ENCODE measurements at places on chromosomes 12 and 14.
A peak's percentile ranks its signal among the peaks of the same experiment; 100 is the strongest.

DNA sequence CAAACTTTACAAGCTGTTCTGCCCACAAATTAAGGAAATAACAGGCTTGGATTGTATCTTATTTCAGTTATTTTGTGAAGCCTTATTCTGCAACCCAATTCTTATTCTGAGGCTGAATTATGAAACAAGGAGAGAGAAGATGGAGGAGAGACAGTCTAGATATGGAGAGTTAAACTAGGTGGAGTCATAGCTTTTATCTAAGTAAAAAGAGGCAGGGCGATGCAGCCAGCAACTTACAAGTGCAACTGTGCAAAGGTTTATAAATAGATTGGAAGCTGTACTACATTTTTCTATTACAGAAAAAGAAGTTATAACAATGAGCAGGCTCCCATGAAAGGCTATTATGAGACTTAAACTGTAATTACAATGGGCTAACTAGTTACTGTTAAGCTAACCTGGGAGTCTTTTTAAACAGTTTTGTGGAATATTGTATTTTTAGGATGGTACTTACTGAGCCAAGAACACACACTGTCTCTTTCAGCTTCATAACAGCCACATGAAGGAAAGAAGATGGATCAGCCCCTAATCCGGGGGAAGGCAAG is 22.4 kb downstream of the NID2 start:
- no peak for DNase-seq

- DNase-seq: no peak
Observed at GRCh38 chr12:47022296-47022695, 57.1 kb upstream of the PCED1B start.

GRCh38 chr12:113007166-113007565 is 28.8 kb downstream of the OAS2 start:
- DNase-seq: no peak

DNA sequence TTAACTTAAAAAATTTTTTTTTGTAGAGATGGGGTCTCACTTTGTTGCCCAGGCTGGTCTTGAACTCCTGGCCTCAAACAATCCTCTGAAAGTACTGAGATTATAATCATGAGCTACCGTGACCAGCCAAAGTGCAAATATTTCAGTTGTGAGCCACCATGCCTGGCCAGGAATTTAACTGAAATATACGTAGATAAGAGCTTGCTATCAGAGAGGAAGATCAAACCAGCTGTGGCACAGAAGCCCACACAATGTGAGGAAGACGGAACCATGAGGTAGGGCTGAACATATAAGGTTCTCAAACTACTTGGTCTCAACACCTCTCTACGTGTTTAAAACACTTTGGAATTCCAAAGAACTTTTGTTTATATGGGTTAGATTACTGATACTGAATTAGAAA is 29.1 kb downstream of the ATG14 start:
- no peak for DNase-seq

DNA sequence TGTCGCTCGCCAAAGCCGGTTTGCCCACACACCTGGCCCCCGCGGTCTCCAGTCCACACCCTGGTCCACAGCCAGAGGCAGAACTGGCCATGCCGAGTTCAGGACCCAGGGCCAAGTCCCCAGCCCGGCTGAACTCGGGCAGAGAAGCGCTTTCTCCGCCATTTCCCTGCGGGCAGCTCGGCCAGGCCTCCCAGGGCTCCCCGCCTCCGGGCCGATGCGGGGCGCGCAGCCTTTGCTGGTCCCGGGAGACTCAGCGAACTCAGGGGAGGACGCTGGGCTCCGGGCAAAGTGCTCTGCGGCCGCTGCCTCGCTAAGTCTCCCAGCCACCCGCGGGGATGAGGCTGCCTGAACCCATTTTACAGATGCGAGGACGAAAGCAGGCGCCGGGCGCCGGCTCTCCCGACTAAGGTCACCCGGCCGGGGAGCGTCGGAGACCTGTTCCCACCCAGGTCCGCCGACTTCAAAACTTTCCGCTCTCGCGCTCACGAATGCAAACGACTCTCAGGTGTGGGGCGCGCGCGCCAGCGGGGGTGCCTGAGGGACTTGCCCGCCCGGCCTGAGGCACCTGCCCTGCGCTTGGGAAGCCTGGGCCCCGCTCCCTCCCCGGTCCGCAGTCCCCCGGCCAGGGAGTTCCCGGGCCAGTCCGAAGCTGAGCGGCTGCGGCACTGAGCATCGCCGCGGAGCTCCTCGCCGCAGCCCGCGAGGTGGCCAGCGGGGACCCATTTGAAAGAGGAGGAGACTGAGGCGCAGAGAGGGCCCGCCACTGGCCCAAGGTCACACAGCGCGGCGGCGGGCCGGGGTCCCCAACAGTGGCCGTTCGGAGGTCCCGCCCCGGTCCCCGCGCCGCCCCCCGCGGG is 627 bp downstream of the TESC start:
- no peak for DNase-seq

GRCh38 chr12:101044512-101045059 is 165.5 kb downstream of the SLC5A8 start:
- DNase-seq: no peak

GRCh38 chr14:101216366-101217079 is 313.0 kb upstream of the RTL1 start:
- no peak for DNase-seq

GRCh38 chr12:72540811-72541210 is 268.6 kb downstream of the TRHDE start:
- DNase-seq: no peak

- no peak for DNase-seq
Observed at GRCh38 chr14:46377305-46377704, 274.3 kb downstream of the RPL10L start.

DNA sequence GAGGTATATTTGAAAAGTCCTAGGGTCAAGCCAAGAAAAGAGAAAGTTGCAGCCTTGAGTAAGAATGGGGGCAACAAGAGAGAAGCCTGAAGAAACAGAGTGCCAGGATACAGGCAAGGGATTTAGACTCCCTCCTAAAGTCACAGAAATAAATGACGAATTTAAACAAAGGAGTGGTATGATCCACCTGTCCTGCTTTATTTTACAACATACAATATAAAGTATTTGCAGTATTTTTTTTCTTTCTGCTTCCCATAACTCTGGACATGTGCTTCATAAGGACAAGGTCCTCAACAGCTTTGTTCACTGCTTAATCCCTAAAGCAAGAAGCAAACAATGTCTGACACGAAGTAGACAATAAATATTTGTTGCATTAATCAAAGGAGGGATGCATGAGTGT is 57.4 kb downstream of the IFNG start:
- DNase-seq: no peak

DNA sequence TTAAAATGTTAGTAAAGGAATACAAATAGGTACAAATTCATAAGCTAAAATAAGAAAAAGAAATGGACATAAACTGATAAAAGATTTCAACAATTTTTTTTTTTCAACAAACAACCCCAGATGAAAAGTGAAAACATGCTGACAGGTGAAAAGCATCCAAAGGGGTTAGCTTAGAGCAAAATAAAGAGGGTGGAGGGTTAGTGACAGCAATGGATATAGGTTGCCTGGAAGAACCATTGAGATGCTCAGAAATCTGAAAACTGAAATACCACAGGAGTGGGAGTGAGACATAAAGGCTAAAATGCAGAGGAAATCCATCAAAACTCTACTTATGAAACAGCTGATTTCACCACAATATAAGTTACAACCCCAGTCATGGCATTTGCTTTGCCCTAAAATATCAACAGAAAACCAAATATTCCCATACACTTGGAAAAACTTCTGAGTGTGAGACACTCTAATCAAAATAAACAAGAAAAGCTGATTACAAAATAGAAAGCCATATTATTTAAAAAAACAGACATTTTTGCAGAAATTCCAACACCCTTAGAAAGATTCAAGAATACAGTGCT is 136.3 kb upstream of the PLEKHG7 start:
- no peak for DNase-seq

GRCh38 chr12:92796650-92797049 is 93.9 kb downstream of the PLEKHG7 start:
- no peak for DNase-seq

DNA sequence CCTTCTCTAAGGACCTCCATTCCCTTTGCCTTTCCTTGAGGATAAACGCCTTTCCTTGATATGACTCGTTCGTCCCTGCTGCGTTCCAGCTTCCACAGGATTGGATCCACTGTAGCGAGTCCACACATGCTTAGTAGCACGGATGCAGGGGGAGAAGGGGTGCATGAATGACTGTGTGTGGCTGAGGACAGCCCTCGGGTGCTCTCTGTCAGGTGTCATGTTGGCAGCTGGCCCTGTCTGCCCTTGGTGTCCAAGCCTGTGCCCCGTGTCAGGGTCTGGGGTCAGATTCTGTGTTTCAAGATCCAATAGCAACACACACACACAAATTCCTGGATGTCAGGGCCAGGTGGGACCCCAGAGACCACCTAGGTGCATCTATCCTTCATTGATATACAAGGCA is 17.5 kb upstream of the KRT80 start:
- DNase-seq: no peak

GRCh38 chr14:77189479-77189878 is 7.9 kb downstream of the TMEM63C start:
- no peak for DNase-seq

DNA sequence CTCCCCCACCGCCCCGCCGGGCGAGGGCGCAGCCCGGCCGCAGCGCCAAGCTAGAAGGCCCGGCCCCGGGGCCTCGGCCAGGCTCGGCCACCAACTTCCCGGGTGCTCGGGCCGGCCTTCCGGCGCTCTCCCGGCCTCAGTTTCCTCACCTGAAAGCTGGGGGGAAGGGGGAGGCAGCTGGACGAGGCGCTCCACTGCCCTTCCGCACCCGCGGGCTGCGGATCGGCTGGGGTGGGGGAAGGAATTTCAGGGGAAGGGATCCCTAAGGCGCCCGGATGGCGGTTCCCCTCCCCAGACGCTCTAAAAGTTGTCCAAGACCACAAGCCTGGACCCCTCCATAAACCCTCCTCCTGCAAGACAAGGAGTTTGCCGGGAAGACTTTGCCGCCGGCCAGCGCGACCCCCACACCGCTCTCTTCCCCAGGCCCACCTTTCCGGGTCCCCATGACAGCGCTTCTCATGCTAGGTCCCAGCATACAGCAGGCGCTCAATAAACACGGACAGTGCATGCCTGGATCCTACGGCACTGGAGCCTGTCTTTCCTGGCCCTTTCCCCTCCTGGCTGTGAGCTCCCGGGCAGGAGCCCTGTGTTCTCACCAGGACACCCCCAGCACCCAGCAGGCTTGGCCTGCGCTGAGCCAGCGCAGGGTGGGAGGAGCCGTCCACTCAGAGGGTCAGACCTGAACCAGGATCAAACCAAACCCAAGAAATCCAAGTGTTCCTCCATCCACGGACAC is 18.1 kb downstream of the BEGAIN start:
- no peak for DNase-seq

DNA sequence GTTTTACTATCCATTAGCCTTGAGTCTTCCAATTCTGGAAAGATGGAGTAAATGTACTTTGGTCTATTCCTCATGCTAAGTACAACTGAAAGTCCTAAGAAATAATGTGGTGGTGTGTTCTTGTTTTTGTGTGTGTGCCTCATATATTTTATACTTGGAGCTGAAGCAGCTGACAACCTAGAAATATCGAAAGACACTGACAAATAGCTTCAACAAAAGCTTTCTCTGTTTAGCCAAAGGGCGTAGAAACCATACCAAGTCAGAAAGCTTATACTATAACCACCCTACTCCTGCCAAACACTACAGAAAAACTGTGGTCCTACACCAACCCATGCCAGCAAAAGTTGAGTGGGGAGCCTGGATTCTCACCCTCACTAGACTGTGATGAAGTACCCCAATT is 188.4 kb downstream of the GPHN start:
- DNase-seq: no peak

DNA sequence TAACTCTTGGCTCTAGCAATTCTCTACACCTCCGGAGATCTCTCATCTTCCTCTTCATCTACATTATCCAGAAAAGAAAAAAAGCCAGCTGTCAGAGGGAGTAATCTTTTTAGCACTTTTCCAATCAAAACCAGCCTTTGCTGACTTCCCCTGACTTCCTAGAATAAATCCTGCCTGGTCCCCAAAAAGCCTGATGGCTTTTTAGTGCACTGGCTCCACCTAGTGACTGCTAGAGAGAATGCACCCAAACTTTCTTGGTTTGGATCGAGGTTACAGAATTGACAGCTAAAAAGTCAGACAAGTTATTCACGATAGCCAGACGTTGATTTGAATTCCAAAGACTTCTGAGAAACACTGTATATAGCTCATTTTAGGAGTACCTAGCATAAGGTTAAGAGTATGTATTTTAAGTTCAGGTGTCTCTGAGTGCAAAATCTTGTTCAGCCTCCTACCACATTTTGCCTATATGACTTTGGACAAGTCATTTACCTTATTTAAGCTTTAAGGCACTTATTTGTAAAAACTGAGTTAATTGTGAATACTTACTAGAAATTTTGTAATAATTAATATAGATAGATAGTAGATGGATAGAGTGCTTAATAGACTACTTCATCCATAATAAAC is 185.7 kb upstream of the GRIN2B start:
- DNase-seq: peak; percentile 22

GRCh38 chr12:16849473-16849872 is 243.5 kb upstream of the LMO3 start:
- DNase-seq: no peak

GRCh38 chr12:120584343-120585149 is 3.3 kb upstream of the POP5 start:
- peak; percentile 1 for DNase-seq

DNA sequence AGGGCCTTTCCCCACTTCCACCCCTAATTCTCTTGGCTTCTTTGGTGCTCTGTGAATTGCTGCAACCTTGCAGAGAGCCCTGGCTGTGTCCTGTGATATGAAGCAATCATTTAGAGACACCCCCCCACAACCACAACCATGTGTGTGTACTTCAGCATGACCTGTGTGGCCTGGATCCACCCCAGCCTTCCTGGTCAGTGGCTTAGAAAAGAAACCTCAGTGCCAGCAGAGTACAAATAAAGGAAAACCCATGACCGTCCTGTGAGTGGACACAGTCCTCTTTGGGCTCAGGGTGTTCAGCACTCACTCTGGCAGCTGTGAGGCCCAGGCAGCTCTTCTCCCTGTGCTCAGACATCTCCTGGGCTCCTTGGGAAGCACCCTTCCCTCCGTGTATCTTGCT is 206.6 kb upstream of the DIO3 start:
- DNase-seq: no peak

DNA sequence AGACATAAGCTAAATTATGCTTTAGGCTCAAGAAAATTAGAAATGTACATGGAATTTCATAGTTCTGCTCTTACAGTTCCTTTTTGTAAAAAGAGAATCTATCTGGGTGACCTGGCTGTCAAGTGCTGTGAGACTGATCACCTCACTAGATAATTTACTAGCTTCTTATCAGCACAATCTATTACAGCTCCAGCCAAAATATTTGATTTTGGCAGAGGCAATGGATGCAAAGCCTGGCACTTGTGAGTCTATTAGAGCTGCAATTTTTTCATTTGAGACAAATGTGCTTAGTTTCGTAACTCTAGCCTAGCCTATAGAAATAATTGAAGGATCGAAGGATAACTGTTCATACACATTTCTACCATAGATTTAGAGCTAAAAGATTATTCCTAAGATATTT is 927.5 kb downstream of the SLC6A15 start:
- peak; percentile 18 for DNase-seq

GRCh38 chr12:130708648-130709047 is 7.5 kb downstream of the RIMBP2 start:
- DNase-seq: no peak

GRCh38 chr12:55729819-55730818 is 1.3 kb upstream of the CD63 start:
- no peak for DNase-seq

GRCh38 chr12:45098766-45099165 is 47.9 kb upstream of the DBX2 start:
- DNase-seq: no peak

Data from NCI-H446 treated with DMSO at 0.1 percent for 48 hours (cell line).